ENCODE measurements at places on chromosomes 5 and 9.

DNA sequence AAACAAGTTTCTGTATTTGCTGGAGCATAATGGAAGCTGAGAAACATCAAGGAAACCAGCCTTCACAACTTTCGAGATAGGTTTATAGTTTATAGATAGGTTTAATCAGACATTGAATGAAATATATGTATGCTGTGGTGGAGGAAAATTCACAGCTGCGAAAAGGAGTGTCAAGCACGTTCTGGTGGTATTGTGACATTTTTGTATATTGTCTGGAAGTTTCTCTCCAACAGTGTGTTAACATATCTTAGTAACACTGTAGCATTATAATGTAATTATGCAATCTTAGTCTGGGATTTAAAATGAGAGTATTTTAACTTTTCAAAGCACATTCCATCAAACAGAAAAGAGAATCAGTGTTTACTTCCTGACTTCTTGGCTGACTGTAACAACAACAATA is 50.0 kb downstream of the FCHO2 start:
- DNase-seq: peak; percentile 11

- DNase-seq: no peak
These were observed 174.5 kb downstream of the CFAP90 start for GRCh38 chr5:7676455-7676854.

DNA sequence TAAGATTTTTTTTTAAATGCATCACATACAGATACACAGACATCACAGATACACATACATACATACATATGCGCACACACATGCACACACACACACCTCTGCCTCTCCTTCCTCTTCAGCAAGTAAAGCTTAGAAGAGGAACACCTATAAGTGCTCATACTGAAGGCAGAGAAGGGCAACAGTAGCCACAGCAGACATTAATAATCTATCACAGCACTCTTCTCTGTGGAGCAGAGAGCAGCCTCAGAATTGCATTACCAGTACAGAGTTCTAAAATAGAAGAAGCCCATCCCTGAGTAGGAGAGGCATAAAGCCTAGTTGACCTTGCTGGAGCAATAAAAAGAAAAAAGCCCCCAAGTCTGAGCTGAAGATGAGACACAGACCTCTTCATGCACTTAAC is 110.6 kb downstream of the MLLT3 start:
- DNase-seq: peak; percentile 11

DNA sequence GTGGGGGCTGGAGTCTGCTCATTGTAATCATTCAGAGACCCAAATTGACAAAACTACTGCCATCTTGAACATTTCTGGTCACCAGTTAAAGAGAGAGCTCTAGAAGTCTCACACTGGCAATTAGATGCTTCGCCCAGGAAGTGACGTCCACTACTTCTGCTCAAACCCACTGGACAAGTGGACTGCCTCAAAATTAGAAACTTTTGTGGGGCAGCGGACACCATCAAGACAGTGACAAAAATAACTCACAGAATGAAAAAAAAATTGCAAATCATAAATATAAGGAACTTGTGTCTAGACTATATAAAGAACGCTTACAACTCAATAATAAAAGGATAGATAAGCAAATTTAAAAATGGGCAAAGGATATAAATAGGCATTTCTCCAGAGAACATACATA is 9.8 kb upstream of the SLC46A2 start:
- DNase-seq: no peak

DNA sequence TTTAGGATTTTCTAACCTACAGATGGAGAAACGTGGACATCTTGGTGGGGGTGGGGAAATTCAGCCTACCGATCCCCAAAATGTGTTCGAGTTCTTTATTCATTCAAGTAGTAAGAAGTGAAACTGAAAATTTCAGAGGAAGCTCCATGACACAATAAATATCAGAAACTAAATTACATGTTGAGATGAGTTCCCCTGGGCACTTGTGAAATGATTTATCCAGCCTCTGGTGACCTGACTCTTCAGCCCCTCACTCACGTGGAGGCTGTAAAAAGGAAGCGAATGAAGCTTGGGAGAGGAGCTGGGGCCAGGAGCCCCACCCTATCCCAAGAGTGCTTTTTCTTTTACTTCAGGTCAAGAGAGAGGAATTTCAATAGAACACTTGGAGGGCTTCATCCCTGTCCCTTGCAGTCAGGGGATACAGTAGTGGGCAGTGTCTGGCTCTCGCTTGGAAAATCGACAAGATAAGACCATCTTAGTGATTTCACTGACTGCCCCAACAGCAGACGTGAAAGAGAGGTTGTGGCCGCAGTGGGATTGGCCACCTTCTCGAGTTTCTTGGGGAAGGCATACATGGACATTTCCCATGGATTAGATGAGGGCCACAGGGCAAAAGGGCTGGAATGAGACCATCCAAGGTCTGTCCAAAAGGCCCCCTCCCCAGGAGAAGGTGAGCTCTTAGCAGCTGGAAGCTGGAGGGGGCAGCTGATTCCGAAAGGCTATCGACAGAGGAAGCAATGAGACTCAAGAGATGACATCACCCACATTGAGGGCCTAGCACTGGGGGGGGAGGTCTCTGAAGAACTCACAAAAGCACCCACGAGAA is 76.8 kb upstream of the SH3PXD2B start:
- DNase-seq: no peak

- DNase-seq: no peak
These were observed 778.3 kb downstream of the PRELID2 start for GRCh38 chr5:145056800-145057199.

GRCh38 chr5:96809921-96810320 is 2.2 kb upstream of the ERAP1 start:
- DNase-seq: no peak

DNA sequence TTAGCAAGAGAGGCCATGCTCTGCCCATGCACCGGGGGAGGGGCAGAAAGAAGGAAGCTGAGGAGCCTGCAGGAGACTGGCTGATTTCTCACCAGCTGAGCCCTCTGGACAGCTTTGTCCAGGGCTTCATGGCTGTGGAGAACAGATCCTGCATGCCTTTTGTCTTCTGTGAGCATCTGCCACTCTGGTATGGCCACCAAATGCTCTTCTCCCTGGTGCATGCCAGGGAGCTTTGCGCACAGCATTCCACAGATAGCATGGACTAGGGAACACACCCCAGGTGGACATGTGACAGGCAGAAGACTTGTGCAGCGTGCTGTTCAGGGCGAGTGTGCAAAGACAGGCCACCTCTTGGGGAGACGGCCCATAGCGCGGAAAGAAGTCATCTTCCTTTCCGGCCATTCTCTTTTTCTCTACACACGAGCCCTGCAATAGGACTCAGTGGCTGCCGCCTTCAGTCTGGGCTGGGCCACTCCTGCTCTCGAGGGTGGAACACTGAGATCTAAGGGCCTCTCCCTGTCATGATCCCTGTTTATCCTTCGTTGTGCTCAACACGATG is 56.7 kb downstream of the GADD45G start:
- no peak for DNase-seq

DNA sequence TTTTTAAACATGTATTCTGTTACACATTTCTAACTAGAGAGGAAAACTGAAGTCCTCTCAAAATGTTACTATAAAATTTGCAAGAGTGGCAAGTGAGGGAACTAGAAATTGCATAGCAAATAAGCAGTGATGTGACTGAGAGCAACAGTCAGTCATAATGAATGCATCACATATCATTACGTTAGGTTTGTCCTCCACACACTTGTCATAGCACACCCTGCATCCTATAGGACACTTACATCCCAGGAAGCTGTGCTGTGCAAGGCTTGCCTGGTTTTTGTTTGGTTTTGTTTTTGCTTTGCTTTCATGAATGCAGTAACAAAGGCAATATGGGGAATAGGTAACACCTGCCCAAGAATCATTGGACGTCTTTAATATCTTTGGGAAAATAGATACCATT is 10.8 kb downstream of the NFIB start:
- DNase-seq: no peak

DNA sequence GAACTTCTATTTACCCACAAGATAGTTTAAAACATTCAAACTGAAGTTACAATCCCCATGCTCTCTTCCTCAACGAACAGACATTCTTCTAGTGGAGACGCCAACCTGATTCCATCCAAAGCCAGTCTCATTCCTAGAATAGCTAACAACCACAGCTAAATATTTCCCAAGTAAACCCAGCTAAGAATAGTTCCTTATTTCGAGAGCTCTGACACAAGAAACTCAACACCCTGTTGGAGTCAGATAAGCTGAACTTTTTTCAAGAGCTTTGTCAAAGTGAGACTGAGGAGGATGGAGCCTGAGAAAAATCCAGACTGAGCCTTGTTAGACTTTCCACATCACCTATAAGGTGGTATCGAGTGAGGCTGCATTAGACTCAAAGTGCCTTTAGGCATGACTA is 56.7 kb upstream of the RPS23 start:
- DNase-seq: peak; percentile 90

DNA sequence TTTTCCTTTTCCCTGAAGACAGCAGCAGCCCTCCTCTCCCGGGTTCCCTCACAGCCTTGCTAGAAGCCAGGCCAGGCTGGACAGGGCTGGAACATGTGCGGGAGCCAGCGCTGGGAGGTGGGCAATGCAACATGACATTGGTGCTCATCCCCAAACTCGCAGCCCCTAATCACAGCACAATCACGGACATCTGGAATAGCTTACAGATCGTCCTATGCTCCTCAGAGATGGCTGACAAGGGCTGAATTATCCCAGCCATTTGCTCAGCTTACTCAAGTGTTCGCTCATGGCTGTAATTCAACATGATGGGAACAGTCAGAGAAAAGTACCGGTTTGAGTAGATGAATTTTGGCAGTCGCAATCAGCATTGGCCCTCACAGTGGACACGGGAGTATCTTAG is 49.8 kb downstream of the FSTL4 start:
- DNase-seq: no peak

DNA sequence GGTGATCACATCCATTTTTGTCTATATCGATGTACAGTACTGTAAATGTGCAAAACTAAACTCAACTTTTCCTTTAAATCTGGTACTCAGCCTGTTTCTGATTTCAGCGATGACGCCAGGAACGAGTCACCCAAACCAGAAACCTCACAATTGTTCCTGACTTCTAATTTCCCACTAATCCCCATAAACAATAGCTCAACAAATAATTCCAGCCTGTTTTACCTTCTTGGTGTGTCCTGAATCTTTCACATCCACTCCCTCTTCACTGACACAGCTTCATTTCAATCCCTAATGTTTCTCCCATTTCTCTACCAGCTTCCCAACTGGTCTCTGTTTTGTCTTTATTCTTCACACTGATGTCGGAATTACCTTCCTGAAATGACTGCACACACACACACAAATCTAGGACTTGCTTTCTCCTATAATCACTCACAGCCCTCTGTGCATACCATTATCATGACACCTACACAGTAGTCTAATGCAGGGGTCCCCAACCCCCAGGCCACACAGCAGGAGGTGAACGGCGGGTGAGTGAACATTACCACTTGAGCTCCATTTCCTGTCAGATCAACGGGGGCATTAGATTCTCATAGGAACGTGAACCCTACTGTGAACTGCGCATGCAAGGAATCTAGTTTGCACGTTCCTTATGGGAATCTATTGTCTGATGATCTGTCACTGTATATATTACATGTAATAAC is 97.8 kb upstream of the SLC30A5 start:
- DNase-seq: no peak

DNA sequence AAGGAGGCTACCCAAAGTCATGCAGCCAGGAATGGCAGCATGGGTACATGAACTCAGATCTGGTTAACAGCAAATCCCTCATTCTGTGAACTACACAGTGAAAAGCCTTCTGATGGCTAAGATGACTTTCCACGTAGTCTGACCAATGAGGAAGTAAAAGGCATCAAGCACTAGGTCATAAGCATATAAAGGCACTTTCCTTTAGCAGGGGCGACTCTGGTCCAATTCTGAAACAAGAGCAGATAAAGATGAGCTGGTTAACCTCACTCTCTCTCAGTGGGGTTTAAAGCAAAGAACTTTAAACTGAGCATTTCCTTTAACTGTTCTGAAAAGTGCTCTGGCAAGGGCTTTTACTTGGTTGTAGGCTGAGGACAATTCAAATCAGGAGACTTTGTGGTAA is 21.1 kb downstream of the PSMB7 start:
- no peak for DNase-seq
